ENCODE measurements at places on chromosomes 7 and 10.

DNA sequence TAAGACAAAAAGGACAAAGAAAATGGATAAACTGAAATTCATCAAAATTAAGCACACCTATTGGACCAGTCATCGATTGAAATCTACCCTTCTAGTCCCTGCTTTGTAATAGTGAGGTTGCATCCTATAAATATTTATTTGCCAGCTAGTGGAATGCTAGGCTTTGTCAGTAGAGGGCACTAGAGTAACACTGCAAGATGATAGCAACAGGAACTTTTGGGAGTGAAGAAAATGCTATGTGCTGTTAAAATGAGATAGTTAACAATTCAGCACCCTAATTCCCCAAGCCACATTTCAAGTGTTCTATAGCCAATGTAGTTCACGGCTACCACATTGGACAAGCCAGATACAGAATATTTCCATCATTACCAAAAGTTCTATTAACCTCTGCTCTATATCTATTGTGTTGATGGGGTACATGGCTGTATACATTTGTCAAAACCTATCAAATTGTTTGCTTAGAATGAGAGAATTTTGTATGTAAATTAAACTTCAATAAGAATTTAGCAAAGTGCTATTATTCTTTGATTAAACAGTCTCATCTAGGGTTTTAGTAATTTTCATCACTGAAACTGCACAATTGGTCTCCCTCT lies 69.8 kb downstream of the LSMEM1 start:
- DNase-seq: no peak

DNA sequence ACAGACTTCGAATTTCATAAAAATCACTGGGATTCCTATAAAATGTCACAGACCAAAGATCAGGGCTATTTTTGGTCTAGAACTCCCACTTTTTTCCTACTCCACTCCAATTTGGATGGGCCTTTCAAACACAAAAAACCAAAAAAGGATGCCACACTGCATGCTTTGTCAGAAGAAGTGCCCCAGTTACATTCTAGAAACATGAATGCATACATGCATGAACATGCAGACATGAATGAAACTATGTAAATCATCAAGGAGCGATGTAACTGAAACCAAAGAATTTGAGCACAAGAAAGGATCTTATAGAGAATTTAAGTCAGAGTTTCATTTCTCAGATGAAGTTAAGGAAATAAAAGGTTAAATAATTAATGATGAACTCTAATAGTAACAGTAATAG lies 31.8 kb upstream of the FAM133B start:
- DNase-seq: no peak

DNA sequence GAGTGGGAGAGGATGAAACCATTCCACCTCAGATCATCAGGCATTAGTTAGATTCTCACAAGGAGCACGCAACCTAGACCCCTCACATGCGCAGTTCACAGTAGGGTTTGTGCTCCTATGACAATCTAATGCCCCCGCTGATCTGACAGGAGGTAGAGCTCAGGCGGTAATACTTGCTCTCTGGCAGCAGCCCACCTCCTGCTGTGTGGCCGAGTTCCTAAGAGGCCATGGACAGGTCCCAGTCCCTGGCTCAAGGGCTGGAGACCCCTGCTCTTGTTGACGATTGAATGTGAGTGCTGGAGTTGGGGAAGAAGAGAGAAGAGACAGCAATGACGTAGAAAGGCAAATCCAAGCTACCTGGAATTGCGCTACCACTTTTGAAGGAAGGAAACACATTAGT lies 267.2 kb downstream of the TFEC start:
- no peak for DNase-seq

GRCh38 chr10:55398497-55398882 lies 597.5 kb upstream of the PCDH15 start:
- DNase-seq: no peak

- no peak for DNase-seq
Observed at GRCh38 chr10:131011936-131012640, 299.4 kb downstream of the TCERG1L start.

DNA sequence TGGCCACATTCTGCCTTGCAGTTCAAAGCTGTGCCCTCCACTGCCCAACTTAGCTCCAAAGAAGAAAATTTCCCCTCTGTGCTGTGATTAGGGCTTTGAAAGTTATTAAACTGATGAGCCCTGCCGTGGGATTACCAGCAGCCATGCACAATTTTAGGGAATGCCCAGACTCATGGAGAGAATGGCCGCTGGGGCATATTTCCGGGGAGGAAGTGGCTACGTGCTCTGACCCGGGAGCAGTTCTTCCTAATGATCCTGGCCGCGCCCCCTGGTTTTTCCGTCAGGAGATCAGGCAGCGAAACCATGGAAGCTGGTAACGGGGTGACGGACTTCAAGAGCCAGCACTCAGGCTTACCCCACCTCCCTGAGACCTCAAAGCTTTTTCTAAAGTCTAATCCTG lies 365.5 kb upstream of the PFKP start:
- no peak for DNase-seq

DNA sequence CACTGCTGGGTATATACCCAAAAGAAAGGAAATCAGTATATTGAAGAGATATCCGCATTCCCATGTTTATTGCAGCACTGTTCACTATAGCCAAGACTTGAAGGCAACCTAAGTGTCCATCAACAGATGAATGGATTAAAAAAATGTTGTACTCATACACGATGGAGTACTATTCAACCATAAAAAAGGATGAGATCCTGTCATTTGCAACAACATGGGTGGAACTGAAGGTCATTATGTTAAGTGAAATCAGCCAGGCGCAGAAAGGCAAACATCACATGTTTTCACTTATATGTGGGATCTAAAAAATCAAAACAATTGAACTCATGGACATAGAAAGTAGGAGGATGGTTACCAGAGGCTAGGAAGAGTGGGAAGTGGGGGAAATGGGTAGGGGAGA lies 19.3 kb downstream of the NRCAM start:
- no peak for DNase-seq
